Left lung (tissue), 14 donors: ENCODE measurements at places on chromosomes 12 and 14.

DNA sequence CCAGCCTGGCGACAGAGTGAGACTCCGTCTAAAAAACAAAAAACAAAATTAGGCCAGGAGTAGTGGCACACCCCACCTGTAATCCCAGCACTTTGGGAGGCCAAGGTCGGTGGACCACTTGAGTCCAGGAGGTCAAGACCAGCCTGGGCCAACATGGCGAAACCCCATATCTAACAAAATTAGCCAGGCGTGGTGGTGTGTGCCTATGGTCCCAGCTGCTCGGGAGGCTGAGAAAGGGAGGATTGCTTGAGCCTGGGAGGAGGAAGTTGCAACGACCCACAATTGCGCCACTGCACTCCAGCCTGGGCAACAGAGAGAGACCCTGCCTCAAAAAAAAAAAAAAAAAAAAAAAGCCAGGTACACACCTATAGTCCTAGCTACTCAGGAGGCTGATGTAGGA lies 37.0 kb downstream of the KDM2B start:
- no peak for DNase-seq

DNA sequence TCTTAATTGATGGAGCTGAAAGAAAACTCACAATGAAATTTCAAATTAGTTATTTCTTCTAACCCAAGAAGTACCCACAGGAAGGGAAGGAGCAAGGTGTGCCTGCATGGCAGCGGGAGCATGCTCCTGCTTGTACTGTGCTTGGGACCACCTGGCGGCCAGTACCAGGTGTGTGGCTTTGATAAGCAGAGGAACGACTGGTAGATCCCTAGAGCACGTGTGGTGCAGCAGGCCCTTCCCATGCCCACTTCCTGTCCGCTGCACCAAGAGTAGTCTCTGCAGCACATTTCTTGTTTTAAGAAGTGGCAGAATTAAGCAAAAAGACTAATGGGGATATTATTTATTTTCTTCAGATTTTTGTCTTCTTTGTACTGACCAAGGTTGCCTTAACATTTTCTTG lies 122.3 kb upstream of the ATF1 start:
- DNase-seq: no peak

DNA sequence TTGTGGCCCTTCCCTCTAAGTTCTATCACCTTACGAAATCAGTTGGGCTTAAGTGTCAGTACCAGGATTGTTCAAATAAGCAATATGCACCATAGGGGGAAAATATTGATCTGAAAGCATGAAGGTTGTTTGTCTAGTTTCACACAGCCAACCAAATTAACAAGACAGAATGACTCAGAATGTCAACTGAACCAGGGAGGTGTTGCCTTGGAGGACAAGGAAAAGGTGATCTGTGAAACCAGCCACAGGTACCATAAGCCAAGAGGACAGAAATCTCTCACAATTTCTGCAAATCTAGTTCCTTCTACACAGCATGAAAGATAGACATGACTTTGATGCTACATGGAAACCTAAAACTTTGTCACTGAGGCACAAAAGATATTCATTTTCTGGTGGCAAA lies 297.9 kb downstream of the BCL11B start:
- DNase-seq: no peak

DNA sequence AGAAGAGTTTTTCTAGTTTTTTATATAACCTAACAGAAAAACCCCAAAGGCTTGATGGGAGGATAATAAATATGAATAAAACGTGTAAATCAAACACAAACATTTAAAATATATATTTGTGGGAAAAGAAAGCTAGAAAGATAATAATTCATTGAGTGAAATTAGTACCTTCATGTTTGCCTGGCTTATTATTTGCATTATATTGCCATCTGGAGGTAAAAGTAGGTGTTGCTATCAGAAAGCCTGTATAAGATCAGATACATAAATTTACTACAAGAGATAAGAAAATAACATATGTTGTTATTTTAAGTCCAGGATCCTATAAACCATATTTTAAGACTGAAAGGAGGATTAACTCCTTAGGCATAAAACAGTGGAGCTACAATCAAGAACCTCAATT lies 77.7 kb downstream of the NTS start:
- DNase-seq: no peak

- DNase-seq: no peak
Measured at GRCh38 chr12:12975322-12976077, 23.5 kb upstream of the GPRC5D start.

DNA sequence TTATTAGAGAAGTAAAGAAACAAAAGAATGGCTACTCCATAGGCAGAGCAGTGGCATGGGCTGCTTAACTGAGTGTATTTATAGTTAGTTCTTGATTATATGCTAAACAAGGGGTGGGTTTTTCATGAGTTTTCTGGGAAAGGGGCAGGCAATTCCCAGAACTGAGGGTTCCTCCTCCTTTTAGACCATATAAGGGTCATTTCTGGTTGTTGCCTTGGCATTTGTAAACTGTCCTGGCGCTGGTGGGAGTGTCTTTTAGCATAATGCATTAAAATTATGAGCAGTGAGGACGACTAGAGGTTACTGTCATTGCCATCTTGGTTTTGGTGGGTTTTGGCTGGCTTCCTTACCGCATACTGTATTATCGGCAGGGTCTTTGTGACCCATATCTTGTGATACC lies 40.1 kb downstream of the CCDC60 start:
- DNase-seq: no peak

GRCh38 chr14:96059519-96060135 lies 20.5 kb downstream of the C14orf132 start:
- DNase-seq: no peak
